ENCODE measurements at places on chromosomes 2 and 18. TPM values are rescaled to one million over a fixed set of nuclear protein-coding genes. Genes with fewer than 3 reads are reported as not detected.

GRCh38 chr2:39488450-39488849, 51.4 kb upstream of the MAP4K3 start:
- DNase-seq: peak; percentile 95

DNA sequence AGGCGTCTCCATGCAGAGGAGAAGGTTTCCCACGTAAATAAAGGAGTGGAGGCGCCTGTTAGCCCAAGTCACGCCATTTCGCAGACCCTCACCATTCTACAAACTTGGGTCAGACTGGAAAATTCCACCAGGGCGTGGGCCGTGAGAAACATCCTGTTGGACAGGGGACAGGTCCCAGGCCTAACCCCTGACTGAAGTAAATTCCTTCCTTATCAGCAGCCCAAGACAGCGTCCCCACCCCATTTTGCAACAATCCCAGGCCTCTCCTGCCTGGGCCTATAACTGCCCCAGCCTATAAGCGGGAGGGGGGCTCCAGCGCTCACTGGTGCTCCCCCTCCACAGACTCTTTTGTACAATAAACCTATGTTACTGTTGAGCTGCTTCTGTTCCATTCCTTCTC, 57.3 kb upstream of the CBLN2 start:
- no peak for DNase-seq

DNA sequence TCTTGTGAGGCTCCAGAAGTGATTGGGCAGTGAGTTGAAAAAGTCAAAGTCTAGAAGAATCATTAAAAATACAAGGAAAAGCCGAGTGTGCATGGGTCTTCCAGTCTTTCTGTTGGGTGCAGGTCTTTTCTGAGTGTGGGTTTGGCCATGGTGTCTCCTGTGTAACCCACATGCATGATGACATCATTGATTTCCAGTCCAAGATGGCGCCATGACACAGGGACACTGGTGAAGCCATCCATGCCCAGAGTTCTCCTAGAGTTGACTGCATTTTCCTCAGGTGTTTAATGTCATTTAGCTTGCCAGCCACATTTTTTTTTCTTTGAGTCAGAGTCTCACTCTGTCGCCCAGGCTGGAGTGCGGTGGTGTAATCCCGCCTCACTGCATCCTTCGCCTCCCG, 35.9 kb downstream of the SH3BP4 start:
- DNase-seq: no peak

- no peak for DNase-seq
Measured at GRCh38 chr18:62386601-62387000, 61.5 kb downstream of the TNFRSF11A start.

The STK11IP gene
- total RNA-seq: 18.7 TPM

Data from fibroblast of villous mesenchyme (primary cell).